Kidney capillary endothelial cell (primary cell): ENCODE measurements at places on chromosomes 13 and 19.

GRCh38 chr13:81383444-81383843 lies 1042.5 kb upstream of the SPRY2 start:
- DNase-seq: no peak

GRCh38 chr13:46039411-46040182 lies 12.9 kb downstream of the ZC3H13 start:
- DNase-seq: no peak

- DNase-seq: no peak
Measured at GRCh38 chr19:58261968-58262921, 16.5 kb upstream of the ZNF8 start.

DNA sequence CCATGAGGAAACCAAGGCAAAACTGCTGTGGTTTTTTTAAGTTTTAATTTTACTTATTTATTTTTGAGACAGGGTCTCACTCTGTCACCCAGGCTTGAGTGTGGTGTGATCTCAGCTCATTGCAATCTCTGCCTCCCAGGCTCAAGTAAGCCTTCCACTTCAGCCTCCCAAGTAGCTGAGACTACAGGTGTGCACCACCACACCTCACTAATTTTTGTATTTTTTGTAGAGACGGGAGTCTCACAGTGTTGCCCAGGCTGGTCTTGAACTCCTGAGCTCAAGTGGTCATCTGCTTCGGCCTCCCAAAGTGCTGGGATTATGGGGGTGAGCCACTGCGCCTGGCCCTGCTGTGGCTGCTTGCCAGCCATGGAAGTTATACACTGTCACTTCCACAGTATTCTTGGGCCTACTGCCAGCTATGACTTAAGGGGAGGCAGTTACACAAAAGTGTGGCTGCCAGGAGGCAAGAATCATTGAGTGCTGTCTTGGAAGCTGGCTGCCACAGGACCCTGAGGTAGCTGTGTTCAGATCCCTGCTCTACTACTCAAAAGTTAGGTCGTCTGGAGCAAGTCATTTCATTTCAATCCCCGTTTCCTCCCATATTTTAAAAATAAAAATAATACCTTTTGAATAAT lies 12.7 kb downstream of the FARP1 start:
- peak; percentile 44 for DNase-seq

- no peak for DNase-seq
Measured at GRCh38 chr19:27748551-27749152, 1464.3 kb downstream of the UQCRFS1 start.

DNA sequence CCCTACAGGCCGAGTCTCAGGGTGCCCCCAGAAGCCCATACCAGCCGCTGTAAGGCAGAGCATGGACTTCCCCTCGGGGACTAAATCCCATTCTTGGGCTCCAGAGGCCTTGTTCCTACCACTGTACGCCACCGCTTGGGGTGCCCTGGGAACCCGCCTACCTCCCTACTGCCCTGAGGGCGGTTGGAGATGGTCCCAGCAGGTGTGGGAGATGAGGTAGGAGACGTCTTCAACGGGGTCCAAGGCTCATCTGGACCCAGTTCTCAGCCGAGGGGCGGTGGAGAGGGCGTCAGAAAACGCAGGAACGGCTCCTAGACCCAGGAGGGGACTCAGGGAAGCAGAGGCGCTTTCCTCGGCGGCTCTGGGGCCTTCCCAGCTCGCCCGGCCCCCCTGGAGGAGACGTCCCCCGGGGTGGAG lies 833 bp upstream of the ZIK1 start:
- no peak for DNase-seq

GRCh38 chr13:52161181-52161646 lies 1.8 kb upstream of the NEK3 start:
- no peak for DNase-seq

GRCh38 chr13:113183450-113184129 lies 24.9 kb downstream of the PCID2 start:
- DNase-seq: no peak

- no peak for DNase-seq
Measured at GRCh38 chr13:72534951-72535640, 192.3 kb downstream of the MZT1 start.

GRCh38 chr13:110212529-110212928 lies 94.4 kb downstream of the COL4A1 start:
- no peak for DNase-seq

DNA sequence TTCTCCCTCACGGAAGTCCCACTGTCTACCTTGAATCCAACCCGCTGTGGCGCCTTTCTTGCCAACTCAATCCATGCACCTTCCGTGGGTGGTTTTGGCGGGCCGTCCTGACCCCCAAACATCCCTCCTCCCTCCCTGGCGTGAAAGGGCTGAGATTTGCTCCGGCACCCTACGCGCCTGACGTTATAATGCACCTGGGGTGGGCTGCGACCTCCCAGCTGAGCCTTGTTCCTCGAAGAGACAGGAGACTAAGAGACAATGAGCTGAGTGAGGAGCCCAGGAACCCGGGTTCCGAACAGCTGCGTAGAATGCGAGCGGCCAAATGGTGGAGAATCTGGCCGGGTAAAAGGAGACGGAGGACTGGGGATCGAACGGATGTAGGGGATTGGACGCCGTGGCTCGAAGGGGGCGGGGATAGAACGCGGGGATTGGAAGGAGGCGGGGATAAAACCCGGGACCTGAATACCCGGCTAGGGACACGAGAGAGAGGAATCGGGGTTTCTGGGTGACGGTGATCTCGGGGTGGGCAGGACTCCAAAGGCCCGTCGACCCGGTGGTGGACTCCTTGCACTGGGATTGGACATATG lies at the start of gene CPT1C:
CPT1C (plus strand) TSS at position 461 of the 587 bp plus-strand sequence. CDS start 1,137 bp downstream, outside the sequence.
- no peak for DNase-seq

GRCh38 chr19:35357867-35358573 lies at the start of gene FFAR3:
FFAR3 (plus strand) TSS chr19:35358460; CDS start chr19:35358891, 431 bp downstream.
- peak; percentile 55 for DNase-seq

DNA sequence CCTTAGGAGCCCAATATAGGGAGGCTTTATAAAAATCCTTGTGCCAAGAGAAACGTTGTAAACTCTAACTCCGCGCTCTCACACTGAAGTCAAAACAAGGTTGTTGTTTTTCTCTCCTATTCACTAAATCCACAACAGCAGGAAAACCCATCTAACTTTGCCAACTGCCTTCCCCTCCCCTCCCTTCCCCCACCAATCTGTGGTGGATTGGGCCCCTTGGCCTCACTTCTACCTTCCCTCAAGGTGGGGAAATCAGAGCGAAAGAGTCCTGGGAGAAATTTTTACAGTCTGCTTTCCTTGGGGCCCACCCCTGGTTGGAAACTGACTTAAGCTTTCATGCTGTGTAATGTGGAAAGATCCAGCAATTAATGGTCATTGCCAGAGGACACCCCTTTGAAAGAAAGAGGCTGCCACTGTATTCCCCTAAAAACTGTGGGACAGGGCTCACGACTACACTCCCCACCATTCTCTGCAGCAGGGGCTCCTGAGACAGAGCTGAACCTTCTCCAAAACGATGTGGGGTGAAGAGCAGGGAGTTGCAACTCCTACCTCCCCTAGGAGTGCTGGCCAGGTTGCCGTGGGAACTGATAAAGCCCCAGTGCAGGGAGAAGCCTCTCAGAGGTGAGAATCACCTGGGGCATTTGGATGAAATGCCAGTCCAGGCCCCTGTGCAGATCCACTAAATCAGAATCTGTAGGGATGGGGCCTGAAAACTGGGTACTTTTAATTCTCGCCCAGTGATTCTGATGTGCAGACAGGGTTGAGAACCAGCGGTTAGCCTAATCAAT lies 1.1 kb downstream of the DHRS12 start:
- DNase-seq: no peak

- no peak for DNase-seq
Measured at GRCh38 chr19:31537136-31537535, 187.9 kb upstream of the TSHZ3 start.

DNA sequence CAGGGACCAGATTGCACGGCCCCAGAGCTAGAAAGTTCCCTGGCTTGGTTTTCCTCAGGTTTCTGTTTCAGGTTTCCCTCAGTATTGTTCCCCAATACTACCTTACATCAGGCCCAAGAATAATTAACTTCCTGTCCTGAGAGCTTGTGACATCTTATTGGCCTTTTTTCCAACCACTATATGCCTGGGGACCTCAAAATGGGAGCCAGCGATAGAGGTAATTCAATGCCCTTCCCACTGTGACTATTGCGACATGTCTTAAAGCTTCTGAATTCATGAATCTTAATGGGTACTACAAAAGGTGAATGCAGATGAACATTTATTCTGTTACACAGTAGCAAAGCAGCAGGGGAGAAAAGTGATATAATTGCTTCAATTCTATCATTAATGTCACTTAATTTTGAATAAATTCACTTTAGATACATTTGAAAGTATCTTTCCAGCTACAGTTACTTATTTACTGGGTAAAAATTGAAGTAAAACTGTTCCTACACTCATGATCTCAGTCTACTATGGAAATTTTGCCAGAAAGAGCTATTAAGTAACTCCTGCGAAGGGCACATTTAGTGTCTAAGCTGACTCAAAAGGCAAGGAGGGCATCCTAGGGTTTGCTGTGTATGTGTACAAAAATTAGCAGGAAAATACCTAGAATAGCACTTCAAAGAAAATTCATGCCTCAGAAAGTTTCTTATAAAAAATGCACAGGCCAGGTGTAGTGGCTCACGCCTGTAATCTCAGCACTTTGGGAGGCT lies 4.1 kb downstream of the CRYL1 start:
- no peak for DNase-seq

DNA sequence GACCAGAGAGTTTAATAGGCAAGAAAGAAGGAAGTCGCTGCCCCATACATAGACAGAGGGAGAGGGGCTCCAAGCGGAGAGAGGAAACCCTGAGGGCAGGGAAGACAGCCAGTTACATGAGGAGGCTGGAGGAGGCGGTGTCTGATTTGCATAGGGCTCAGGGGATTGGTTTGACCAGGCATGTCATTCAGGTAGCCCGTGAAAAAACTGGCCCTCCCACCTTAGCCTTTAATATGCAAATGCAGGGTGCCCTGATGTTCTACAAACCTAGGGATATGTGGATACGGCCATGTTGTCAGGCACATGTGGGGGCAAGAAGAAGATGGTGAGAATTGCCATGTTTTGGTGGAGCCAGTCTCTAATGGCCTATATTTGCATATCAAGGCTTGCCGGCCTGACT lies 1461.6 kb downstream of the PCDH9 start:
- DNase-seq: no peak

DNA sequence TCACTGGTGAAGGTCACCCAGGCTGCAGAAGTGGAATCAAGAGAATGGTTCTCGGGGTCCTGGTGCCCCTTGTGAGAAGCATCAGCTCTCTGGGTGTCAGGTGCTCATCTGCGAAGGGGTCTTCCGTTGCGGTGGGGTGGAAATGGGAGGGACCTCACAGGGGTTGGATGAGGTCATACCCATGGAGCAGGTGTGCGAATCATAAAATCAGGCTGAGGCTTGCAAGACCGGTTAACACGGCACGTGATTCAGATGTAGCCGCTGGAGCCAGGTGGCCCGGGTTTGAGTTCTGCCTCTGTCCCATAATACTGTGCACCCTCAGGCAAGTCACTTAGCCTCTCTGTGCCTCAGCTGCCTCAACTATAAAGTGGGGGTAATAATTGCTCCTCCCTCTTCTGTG lies 3.9 kb upstream of the KLK15 start:
- no peak for DNase-seq

- DNase-seq: no peak
Measured at GRCh38 chr19:45049073-45049736, 10.4 kb downstream of the CLASRP start.

- no peak for DNase-seq
Measured at GRCh38 chr13:79191501-79191900, 214.6 kb downstream of the RBM26 start.

DNA sequence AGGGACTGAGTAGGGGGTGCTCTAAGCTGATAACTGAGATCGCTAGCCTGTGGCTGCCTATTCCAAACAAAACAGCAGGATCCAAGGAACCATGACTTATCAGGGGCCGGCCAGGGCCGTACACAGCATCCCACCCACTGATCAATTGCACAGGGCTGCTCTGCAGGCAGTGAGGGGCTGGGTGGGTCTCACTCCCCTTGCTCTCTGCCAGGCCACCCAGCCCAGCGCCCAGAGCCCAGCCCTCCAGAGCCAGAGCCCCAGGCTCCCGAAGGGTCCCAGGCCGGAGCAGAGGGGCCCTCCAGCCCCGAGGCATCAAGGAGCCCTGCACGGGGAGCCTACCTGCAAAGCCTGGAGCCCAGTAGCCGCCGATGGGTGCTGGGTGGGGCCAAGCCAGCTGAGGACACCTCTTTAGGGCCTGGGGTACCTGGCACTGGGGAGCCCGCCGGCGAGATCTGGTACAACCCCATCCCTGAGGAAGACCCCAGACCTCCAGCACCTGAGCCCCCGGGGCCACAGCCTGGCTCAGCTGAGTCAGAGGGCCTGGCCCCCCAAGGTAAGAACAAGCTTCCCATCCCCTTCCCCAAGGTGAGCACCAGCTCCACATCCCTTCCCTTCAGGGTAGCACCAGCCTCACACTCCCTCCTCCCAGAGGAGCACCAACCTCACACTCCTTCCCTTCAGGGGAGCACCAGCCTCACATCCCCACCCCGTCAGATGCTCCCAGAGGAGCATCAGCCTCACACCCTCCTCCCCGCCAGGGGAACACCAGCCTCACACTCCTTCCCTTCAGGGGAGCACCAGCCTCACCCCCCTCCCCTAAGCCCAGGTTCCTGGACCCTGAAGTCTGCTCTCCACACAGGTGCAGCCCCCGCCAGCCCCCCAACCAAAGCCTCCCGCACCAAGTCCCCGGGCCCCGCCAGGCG lies 1.9 kb downstream of the SYDE1 start:
- no peak for DNase-seq

DNA sequence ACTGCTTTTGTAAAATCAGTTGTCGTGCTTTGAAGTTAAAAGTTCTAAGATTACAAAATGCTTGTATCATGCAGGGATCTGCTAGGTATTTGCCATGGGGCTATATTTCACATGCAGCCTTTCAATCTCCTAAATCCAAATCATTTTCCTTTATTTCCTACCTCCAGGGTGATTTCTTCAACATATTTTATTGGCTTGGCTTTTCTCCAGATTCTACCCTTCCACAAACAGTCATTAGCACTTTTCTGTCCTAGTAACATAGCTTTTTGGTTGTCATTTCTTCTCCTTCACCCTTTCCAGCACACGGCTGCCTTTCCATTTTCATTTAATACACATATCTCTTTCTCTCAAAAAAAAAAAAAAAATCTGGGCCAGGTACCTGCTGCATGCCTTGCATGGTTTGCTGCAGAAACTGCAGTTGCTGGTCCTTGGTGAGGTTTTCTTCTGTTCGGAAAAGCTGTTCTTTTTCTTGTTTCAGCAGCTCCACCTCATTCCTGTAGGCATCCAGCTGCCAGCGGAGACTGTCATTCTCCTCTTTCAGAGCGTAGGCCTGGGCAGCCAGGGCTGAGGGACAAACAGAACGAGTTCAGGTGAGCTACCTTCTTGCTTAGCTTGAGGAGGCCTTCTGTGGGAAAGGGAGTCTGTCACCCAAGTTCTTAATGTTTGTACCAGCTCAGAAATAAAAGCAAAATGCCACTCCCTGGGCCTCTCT lies 274.7 kb downstream of the DNAJC15 start:
- no peak for DNase-seq

DNA sequence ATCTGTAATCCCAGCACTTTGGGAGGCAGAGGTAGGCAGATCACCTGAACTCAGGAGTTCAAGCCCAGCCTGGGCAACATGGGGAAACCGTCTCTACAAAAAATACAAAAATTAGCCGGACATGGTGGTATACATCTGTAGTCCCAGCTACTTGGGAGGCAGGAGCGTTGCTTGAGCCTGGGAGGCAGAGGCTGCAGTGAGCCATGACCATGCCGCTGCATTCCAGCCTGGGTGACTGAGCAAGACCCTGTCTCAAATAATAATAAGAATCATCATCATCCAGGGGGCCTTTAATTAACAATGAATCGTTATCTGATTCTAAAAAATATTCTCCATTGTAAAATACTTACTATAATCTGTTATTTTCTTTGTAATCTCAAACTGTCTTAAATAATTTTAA lies 283.4 kb downstream of the DACH1 start:
- no peak for DNase-seq

GRCh38 chr19:33767898-33768413 lies 28.7 kb upstream of the KCTD15 start:
- DNase-seq: no peak
